ENCODE measurements at places on chromosomes 1 and 21. TPM values are rescaled to one million over a fixed set of nuclear protein-coding genes. Genes with fewer than 3 reads are reported as not detected.

The VPS26C gene
- 46.0 TPM for total RNA-seq

The THEM5 gene
- total RNA-seq = not detected

The ANGEL2 gene
- 35.2 TPM for total RNA-seq

The TSPAN2 gene
- total RNA-seq = 10.6 TPM

Measured in left lung (tissue), 14 donors.